ENCODE measurements at places on chromosomes 7 and 10.
A peak's percentile ranks its signal among the peaks of the same experiment; 100 is the strongest.

- no peak for DNase-seq
Observed at GRCh38 chr7:72445075-72445474, 32.9 kb upstream of the CALN1 start.

GRCh38 chr10:50538555-50539398 is 85.0 kb downstream of the SGMS1 start:
- no peak for DNase-seq

GRCh38 chr10:71889388-71889987 is 38.4 kb upstream of the PSAP start:
- no peak for DNase-seq

DNA sequence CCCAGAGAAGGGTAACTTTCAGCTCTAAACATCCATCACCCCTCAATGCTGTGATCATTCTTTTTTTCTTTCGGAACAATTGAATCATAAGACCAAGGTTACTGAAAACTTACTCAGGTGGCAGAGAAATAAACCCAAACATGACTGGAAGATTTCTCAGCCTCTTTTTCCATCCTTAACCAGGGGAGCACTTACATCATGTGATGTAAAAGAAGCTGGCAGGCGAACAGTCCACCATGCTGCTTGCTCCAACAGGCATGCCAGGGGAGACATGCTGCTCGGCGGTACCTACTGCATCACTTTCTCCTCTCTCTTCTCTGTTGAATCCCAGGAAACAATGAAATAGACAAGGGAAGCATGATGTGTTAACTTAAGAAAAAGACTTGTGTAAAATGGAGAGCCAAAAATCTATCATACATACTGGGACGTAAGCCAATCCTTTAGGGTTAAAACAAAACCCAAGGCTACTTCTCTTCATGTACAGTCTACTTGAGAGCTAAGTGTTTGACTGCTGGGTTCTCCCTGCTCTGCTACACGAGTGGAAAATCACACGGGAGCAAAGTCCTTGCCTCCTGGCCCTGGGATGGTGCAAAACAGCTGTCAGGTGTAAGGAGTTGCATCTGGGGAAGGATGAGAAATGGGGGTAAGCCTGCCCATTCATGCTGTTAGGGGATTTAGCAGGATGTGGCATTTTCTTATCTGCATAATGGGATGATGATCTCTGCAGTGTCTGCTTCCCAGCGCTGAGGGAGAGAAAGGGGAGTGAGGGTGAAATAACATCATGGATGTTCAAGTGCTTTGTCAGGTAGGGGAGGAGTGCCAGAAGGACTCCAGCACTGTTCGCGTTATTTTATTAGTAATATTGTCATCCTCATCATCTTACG is 64.3 kb upstream of the ZNF438 start:
- no peak for DNase-seq

GRCh38 chr7:5827755-5828154 is 46.3 kb upstream of the RNF216 start:
- DNase-seq: no peak

DNA sequence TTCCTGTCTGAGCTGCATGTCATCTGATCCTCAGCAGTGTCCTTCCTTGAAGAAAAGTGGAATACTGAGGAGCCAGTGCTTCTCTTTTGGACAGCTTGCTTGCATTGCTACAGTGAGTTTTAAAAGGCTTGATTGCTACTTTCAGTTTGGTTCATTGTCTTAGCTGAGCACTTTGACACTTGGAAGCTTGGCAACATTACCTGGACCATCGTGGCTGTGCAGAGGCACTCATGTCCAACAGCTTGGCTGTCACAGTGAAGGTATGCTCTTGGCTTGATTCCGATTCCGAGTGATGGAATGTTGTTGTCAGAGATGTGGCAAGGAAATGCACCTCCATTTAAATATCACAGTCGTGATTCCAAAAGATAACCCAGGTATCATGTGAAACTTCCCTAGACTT is 102.4 kb downstream of the FAS start:
- no peak for DNase-seq

DNA sequence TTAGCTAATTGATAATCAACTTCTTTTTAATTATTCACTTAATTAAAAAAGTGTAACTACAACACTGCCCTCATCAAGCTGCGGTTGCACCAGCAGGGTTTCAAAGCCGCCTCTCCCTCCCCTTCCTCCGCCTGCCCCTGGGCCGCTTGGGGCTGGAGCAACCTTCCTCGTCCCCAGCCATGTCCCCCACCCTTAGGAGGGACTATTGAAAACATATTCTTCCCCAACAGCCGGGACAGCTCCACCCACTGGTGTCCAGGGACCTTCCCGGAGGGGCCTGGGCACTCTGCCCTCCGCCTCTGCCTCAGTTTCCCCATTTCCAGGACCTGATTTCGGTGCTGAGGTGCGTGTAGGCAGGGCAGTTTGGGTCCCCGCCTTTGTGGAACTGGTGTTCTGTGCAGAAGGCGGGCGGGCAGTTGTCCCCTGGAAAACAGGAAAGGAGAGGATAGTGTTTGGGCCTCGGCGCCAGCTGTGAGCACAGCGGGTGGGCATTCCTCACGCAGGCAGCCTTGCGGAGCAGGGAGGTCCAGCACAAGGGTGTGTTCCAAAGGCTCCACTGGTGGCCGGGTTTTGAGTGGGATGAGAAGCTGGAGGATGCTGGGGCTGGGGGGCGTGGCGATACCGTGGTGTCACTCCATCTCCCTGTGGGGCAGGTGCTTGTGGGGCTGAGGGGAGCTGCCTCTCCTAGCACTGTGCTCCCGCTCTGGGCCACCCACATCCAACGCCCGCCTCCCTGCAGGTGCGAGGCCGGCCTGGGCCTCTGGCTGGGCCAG is 15.7 kb downstream of the UNCX start:
- DNase-seq: no peak

- DNase-seq: no peak
Observed at GRCh38 chr10:125118011-125118611, 42.3 kb downstream of the CTBP2 start.

DNA sequence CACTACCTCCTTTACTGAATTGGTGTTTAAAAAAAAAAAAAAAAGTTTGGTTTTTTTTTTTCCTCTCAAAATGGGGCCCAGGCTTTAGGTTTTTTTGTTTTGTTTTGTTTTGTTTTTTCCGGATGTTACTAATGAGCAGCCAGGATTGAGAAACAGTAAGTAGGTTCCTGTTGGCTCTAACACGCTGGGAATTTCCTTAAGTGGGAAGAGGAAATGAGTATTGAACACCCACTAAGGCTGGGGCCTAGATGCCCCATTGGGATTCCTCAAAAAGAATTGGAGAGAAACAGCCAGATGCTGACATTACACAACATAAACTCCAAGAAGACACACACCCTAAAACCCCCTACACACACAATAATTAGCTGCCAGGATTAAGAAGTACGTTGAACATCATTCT is 102.2 kb upstream of the NANOS1 start:
- no peak for DNase-seq

DNA sequence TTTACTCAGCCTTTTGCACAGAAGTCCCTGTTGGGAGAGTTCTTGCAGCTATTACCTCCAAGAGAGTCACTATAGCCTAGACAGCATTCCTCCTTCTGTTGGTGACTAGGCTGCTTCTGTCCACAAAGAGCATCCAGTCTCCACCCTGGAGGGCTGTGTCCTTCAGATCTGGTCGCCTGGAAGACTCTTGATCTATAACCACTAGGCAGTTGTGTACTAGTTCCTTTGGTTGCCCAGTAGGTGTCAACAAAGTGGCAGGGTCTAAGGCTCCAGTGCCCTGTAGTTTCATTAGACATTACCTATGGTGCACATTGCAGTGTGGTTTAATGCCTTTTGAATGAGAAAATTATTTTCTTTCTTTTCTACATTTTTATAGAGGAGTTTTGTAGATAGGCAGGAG is 11.3 kb upstream of the AKR1C2 start:
- DNase-seq: no peak

DNA sequence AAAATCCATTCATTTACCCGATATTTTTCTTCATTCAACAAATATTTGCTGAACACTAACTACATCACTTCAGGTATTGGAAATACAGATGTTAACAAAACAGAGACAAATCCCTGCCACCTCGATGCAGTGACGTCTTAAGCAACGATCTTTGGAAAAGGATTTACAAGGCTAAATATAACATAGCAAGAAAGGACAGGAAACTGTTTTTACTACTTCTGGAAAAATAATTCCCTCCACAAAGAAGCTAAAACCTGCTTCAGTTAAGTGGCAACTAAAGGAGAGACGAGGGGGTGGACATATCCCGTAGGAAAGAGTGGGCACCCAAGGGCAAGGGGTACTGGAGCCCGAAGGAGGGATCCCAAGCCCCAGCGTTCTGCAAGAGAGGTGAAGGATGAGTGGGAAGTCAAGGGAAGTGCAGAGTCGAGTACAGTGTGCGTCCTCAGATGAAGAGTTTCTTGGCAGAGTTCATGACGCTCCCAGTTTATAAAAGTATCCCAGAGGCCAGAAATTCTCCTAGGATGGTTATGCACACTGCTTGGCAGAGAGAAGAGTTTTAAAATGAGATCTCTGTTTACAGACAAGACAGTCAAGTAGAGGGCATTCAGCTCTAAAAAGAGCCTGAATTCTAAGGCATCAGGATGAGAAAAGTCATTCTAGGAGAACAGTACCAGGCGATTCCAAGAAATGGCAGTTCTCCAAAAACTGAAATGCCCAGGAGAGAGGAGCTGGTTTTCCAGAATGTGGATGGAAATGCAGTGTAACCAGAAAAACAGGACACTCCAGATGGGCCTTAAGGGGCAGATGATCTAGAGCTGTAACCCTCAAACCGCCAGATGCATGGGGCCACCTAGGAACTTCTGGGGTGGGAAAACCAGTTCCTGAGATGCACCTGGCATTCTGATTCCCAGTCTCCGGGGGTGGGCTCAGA is 97.3 kb downstream of the GRB10 start:
- no peak for DNase-seq

DNA sequence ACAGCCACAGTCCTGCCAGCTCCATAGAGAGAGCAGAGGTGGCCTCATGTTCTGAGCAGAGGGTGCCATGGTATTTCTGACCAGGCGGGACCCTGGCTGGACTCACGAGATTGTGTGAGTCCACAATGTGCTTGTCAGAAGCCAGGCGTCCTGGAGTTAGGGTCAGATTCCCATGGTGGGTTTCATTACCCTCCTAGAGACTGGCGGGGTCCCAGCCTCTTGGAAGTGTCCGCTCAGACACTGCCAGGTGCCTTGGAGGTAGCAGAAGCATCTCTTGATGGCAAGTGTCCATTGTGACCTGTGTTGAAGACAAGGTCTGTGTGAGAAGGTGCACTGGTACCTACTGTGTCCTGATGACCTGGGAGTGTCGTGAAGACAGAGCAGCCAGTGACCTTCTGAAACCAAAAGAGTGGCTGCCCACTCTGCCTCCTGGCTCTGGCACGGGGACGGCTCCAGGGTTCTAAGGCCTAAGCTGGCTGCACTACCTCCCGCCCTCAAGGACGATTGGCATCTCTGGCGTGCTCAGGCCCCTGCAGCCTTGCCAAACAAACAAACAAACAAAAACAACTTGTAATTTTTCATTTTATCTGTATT is 56.8 kb downstream of the MGMT start:
- no peak for DNase-seq

GRCh38 chr7:74182453-74183090 is 8.4 kb downstream of the EIF4H start:
- no peak for DNase-seq

- DNase-seq: no peak
Observed at GRCh38 chr10:28892818-28893547, 215.7 kb downstream of the BAMBI start.

- no peak for DNase-seq
Observed at GRCh38 chr7:143354965-143355364, 7.5 kb downstream of the FAM131B start.

DNA sequence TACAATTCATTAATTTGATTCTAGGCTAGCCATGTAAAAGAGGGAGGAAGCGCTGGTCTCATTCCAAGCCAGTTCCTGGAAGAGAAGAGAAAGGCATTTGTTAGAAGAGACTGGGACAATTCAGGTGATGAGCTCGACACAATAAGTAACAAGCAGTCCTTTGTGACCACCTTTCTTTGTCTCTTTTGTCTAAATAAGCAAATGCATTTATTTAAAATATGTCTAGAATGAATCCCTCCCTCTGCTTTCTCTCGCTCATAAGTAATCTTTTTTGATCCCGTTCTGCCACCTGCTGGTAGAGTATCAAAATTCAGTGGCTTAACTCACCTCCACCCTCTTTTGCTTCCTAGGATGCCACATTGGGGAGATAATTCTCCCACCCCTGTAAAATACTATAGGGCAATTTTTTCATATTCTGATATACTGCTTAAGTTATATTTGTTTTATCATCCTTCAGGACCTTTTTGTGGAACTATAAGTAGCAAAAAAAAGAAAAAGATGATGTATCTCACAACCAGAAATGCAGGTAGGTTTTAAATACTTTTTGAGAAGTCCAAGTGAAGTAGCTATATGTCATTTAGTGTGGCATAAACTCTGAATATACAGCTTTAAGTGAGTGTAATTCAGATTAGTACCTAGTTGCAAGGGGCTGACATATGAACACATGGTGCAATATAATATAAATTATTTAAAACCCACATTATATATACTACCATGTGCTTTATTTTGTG is 91.5 kb downstream of the GSDME start:
- peak; percentile 18 for DNase-seq

- no peak for DNase-seq
Observed at GRCh38 chr10:61721431-61721830, 58.7 kb downstream of the CABCOCO1 start.

DNA sequence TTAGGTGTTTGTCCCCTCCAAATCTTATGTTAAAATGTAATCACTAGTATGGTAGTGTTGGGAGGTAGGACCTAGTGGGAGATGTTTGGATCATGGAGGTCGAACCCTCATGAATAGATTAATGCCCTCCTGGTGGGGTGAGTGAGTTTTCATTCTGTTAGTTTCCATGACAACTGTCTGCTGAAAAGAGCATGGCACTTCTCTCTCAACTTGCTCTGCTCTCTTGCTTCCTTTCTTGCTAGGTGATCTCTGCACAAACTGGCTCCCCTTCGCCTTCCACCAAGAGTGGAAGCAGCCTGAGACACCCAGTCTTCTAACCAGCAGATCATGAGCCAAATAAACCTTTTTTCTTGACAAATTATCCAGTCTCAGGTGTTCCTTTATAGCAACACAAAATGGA is 853.9 kb downstream of the SORCS1 start:
- no peak for DNase-seq

DNA sequence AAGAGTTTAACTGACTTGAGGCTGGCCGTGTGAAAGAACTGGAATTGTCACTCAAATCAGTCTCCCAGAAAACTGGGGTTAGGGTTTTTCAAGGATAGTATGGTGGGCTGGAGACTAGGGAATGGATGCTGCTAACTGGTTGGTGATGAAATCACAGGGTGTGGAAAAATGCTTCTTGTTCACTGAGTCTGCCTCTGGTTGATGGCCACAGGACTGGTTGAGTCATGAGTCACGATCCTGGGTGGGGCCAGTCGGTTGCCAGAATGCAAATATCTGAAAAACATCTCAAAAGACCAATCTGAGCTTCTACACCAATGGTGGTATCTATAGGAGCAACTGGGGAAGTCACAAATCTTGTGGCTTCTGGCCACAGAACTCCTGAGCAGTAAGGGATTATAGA is 16.3 kb upstream of the BAMBI start:
- DNase-seq: no peak

GRCh38 chr10:48216744-48217143 is 57.8 kb downstream of the FRMPD2 start:
- no peak for DNase-seq

Data from left renal cortex interstitium (tissue), 4 donors.